ENCODE measurements at places on chromosomes 11 and 22.

DNA sequence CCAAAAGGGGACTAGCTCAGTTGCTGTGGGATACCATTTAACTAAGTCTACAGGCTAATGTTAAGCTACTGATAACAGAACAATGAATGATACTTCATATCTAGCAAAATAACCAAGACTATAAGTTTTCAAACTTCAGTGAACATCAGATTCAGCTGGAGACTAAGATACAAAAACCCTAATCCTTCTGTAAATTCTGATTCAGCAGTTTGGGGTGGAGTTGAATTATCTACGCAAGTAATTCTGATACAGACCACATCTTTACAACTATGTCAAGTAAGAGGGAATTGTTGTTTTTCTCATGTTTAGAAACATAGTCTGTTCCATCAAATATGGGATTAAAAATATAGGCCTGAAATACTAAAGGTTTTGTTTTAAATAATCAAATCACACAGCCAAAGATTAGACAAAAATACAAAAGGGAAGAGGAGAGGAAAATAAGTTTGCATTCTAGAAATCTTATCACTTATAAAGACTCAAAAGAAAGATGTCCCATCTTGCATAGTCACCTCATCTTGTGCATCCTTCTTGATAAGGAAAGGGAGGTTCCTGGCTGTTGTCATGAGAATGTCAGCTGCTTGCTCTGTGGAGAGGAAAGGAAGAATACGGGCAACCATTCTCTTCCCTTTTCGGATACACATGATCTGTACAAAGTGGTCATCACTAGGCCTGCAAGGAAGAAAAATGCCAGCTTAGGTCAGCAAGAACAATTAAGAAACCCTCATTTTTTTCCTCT lies 21.4 kb downstream of the PATL1 start:
- DNase-seq, result no peak

DNA sequence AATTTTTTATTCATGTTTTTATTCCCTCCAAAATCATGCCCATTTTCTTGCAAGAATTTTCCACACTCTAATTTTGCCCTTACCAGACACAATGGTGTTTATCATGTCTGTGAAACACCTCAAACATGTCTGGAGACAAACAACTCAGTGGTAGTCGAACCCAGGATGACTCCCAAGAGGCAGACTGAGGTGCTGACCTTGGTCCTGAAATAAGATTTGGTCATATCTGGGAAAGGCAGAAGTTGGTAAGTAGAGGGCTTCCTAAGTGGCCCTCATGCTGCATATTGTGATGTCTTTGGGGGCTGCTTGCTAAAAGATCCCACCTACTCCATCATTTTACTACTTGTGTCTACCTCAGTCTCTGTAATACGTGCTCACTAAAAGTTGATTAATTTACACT lies 369.4 kb upstream of the ISX start:
- DNase-seq, result no peak

- DNase-seq, result no peak
These were observed 5.6 kb downstream of the OSBPL5 start for GRCh38 chr11:3159296-3160190.

GRCh38 chr11:76781807-76782530 lies 1.2 kb upstream of the TSKU start:
- DNase-seq, result no peak

GRCh38 chr11:74691755-74692154 lies 39.5 kb downstream of the CHRDL2 start:
- no peak for DNase-seq

DNA sequence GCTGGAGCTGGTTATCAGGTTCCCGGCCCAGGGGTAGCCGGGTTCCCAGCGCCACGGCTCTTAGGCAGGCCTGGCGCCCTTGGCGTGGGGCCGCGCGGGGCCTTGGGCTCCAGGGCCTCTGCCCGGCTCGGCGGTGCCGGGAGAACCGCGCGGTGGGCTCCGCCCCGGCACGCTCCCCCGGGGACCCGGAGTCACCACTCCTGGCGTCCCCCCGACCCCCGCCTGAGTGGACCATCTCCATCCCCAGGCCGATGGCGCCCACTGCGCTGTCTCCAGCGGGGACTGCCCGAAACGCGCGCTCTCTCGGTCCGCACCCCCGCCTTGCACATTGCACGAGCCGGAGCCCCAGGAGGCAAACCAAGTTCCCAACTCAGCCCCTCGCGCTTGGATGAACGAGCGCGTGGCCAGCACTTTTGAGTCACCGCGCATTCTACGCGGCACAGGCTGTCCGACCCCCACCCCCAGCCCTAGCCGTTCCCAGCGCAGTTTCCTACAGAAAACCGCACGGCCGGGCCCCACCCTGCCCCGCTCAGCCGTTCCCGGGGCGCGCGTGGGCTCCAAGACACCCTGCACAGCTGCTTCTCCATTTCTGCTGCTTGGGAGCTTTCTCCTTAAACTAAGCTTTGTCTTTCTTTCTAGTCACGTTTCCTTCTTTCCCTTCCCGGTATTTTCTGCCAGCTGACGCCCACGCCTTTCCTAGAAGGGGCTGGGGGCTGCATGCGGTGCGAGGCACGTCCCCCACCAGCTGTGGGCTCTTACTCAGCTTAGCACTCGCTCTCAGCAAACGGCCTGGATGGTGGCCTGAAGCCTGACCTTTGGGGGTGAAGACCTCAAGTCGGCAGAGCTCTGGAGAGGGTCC lies 650 bp upstream of the CHID1 start:
- peak; percentile 21 for DNase-seq

GRCh38 chr11:65506772-65507505 lies 8.1 kb downstream of the MALAT1 start:
- DNase-seq, result no peak

DNA sequence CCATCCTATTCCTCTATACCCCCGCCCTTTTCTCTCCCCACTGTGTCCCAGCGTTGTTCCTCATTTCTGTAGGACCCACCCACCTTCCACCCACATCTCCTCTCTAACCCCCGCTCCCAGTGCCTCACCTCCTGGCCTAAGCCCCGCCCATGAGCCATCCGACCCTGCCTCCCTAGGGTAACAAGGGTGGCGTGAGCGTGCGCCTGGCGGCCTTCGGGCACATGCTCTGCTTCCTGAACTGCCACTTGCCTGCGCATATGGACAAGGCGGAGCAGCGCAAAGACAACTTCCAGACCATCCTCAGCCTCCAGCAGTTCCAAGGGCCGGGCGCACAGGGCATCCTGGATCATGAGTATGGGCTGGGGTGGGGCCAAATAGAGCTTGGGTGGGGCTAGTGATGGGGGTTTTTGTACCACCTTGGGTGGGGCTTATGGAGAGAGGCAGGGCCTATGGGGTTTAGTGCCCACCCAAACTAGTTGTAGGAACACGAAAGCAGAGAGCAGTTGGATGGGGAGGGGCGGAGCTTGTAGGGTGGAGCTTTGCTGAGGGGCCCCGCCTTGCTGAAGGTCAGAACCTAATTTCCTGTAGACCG lies 4.5 kb downstream of the INPP5J start:
- no peak for DNase-seq

GRCh38 chr22:28768701-28769393 lies 3.6 kb upstream of the CCDC117 start:
- DNase-seq, result no peak

GRCh38 chr11:117843666-117844484 lies 19.3 kb upstream of the FXYD2 start:
- DNase-seq, result peak; percentile 69

GRCh38 chr11:15859411-15859810 lies 496.9 kb downstream of the SOX6 start:
- no peak for DNase-seq

- no peak for DNase-seq
These were observed 97.6 kb downstream of the FAT3 start for GRCh38 chr11:92322225-92322624.

DNA sequence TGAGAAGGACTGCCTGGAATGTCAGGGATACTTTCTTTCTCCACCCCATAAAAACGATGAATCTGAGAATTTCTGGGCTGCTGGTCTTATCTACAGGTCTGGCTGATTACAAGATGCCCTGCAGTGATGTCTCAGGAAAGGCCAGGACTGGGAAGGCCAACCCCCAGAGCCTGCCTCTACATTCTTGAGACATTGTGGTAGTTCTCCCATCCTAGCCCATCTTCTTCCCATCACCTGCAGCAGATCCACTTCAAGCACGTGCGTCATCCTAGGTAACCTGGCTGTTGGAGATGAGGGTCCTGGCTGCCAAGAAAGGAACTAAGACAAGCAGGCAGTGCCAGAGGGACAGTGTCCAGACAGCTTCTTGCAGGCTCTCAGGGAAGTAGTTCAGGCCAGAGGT lies 44.1 kb upstream of the E2F8 start:
- no peak for DNase-seq

- no peak for DNase-seq
These were observed 22.1 kb downstream of the IFITM10 start for GRCh38 chr11:1728301-1728700.

DNA sequence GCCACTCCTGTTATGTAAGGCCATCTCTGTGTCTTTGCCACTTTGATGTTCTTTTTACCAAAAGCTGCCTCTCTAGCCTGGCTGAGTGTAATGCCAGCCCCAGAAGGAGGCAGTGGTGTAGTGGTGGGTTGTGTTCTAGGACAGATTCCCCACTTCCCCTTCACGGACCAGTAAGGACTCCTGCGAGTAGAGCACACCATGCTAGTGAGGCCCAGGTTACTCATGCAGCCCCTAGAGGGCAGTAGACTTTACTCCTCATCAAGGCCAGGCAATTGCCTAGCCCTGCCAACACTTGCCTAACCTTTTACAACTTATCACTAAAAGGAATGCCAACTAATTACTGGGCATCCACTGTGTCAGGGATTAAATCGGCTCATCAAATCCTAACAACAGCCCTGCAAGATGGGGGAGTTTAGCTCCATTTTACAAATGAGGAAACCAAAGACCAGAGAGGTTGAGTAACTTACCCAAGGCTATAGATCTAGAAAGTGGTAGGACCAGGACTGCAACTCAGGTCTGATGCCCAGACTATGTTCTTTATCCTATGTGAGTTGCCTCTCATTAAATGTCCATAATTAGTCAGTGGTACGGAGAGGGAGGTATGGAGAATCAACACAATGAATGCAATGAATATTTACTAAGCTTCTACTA lies 75.3 kb downstream of the APIP start:
- peak; percentile 8 for DNase-seq

DNA sequence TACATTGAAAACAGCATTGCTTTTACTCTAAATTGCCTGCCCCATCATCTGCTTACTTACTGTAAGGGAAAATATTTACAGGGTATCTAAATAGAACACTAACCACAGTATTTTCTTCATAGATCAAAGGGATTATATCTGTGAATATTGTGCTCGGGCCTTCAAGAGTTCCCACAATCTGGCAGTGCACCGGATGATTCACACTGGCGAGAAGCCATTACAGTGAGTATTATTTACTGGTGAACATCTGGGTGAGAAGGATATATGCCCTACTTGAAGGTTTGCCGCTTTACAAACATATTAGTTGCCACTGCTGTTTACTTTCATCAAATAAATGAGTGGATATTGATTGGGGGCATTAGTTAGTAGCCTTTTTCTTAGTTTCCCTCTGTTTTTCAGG lies 5.9 kb upstream of the CNTF start:
- DNase-seq, result no peak

DNA sequence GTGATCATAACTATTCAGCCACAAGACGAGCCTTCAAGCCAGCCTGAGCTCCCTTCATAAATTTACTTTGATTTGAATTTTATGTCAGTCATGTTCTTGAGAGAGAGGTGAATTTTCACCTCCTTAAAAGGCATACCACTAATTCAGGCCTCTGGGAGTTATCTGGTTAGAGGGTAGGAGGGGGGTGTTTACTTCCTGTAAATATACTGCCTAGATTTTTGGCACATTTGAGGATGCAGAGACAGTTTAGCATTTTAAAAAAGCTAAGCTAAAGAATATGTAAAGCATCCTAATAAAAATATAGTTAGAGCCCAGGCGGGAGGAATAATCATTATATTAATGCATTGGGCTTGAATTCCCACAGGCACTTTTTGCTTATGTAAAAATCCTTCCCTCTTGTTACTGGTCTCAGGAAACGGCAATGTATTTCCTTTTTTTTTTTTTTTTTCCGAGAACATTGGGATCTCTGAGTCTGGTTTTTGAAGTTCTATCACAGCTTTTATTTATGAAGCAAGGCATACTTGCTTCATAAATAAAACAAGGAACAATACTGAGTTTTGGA lies 116.5 kb downstream of the CSNK2A3 start:
- no peak for DNase-seq

DNA sequence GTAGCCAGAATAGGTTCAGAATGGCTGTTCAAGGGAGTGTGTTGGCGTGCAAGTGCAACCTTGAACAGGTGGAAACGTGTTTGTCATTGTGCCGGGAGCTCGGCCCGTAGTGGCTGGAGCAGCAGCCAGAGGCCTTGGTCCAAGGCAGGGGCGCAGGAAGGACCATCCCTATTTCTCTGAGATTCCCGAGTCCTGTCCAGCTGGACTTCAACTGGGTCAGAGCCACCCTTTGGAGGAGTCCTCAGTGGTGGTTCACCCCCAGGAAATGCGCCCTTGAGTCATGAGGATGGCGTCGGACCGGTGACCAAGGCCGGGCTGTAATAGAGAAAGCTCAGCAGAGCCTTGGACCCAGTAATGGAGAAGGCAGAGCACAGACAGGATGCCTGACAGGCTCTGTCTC lies 1402.0 kb downstream of the BRD1 start:
- no peak for DNase-seq

DNA sequence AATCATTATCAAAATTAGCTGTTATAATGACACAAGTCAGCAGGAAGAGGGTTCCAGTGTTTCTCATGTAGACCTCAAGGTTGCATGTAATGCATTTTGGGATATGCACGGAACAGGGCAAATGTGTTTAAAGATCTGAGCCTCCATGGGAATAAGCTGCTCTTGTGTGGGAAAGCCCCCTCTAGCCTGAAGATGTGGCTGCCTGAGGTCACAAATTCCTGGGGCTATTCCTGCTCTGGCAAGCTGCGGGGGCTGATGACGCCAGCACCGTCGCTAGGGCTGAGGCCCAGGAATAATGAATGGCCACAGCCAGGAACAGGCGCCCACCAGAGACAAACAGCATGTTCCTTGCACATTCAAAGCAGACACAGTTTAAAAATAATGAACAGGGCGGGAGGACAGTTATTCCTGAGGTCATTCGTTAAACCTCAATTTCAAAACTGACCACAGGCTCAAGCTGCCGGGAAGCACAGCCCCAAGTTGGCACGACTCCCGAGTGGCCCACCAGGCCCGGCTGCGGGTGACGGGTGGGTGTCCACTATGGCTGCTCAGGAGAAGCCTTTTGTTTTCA lies 11.7 kb downstream of the OSBPL5 start:
- DNase-seq, result no peak

GRCh38 chr11:26575946-26576345 lies 3.9 kb upstream of the MUC15 start:
- no peak for DNase-seq

DNA sequence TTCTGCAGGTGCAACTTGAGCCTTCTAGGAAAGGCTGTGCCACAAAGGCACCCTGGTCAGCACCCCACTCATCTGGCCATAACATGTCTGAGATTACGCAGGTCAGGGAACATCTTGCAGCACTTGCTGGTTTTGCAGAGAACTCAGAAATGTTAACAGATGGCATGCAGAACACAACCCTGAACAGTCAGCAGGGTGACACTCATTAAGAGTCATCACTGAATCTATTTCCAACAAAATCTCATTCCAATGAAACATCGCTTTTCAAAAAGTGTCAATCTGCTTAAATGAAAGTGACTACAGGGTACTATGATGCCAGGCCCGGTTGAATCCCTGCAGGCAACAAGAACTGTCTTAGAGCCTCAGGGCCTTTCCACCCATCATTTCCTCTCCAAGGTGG lies 369.8 kb upstream of the CCDC90B start:
- DNase-seq, result no peak

GRCh38 chr11:64379160-64379559 lies 20.2 kb downstream of the RPS6KA4 start:
- no peak for DNase-seq

Data from stimulated activated CD4-positive, alpha-beta T cell treated with anti-CD3 and anti-CD28 coated beads, Interleukin-12 subunit alpha, Interleukin-12 subunit beta, amount 100 ng/mL, for 48 hours (primary cell).